ENCODE measurements at places on chromosomes 2 and 18.

GRCh38 chr2:119196301-119197125 lies 27.1 kb upstream of the STEAP3 start:
- DNase-seq, result no peak

DNA sequence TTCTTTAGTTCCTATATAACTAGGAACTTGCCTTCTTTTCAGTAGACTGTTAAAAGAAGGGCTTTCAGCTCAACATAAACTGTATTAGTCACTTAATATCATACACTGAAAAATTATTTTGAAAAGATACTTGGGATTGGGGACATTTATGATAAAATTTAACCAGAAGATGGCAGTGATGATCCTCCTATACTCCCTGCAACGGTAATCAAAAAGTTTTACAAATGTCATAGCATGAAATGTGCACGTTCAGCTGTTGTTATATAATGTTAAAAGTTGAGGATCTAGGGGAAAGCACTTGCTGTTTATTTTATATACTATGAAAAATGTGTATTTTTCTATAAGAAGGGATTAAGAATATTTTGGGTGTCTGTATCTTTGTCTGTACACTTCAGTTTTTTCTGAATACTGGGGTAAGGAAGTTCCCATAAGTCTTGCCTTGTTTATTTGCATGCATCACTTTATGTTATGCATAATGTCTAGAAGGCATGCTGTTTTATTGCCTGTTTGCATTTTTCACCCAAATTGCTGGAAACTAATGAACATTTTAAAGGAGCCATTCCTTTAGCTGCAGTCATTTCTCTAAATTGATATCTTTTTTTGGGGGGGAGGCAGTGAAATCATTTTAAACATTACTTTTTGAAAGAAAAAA lies 19.0 kb downstream of the DYNC1I2 start:
- DNase-seq, result no peak

DNA sequence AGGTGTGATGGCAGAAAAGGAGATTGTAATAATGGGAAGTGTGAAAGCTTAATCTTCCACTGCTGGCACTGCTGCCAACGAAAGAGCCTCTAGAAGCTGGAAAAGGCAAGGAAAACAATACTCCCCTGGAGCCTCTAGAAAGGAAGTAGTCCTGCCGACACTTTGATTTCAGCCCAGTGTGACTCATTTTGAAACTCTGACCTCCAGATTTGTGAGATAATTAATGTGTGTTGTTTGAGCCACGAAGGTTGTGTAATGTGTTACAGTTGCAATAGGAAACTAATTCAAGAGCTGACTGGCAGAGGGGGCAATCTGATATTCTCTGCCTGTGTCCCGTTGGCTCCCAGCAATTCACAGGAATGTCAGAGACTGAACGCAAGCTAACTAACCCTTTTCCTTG lies 219.2 kb upstream of the UBE2E3 start:
- DNase-seq, result no peak

- no peak for DNase-seq
Observed at GRCh38 chr18:49788327-49788898, 24.9 kb downstream of the ACAA2 start.

GRCh38 chr2:21422050-21422449 lies 298.3 kb downstream of the TDRD15 start:
- DNase-seq, result no peak
